ENCODE measurements at places on chromosomes 3 and 15.

GRCh38 chr15:61651267-61651666 is 409.0 kb downstream of the VPS13C start:
- no peak for DNase-seq

DNA sequence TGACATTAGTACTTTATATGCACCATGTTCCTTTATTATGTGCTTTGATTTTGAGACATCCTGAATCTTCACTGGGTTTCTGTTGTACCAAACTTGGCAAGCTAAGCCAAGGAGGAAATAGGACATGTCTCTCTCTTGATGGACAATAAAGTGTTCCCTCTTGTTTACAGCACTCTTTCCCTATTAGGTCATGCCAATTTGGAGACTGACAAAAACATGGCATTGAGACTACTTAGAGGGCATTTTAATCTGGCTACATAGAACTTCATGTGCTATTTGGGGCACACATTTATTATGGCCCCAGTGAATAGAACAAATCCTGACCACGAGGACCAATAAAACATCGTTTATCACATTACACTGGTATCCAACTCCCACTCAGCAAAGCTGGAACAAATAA is 85.3 kb upstream of the TNFSF10 start:
- DNase-seq = peak; percentile 33

DNA sequence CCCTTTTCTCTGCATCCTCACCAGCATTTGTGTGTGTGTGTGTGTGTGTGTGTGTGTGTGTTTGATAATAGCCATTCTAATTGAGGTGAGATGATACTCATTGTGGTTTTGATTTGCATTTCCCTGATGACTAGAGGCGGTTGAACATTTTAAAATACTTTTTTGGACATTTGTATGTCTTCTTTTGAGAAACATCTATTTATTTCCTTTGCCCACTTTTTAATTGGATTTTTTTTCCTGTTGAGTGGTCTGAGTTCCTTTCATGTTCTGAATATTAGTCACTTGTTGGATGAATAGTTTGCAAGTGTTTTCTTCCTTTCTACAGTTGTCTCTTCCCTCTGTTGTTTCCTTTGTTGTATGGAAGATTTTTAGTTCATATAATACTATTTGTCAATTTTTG is 54.3 kb upstream of the THSD4 start:
- peak; percentile 25 for DNase-seq

GRCh38 chr15:64948916-64949315 is 37.2 kb downstream of the ANKDD1A start:
- no peak for DNase-seq

GRCh38 chr15:79981831-79982455 is 10.9 kb upstream of the BCL2A1 start:
- DNase-seq = no peak

DNA sequence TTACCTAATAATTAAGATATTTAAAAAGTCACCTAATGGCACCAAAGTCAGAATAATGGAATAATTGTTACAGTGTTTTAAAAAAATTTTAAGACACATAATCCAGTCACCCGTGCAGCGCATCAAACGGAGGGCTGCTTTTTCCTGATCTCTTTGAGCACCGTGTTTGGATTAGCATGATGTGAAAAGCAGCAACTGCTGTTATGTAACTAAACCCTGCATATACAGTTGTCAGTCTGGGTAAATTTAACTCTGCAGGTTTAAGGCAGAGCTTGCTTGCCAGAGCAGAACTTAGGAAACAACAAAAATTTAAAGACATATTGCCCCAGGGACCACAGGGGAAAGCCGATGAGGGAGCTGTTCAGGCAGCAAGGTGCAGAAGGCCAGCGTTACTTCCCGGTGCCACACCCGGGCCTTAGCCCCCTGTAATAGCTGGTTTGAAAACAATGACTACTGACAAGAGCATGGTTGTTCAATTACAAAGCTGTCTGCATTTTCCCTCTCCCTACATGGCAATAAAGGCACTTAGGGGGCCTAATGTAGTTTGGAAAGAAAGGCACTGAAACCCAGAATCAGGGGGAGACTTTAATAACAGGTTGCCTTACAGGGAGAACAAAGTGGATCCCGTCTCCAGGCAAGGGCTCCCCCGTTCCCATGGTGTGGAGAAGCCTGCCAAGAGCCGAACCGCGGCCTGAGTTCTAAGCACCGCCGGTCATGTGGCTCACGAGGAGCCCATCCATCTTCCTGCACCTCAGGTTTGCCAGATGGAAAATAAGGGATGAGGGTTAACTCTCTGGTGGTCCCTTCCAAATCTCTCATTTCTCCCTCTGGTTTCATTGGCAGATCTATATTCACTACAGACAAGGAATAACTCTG is 32.2 kb downstream of the RORA start:
- DNase-seq = no peak

GRCh38 chr15:71364117-71364584 is 248.9 kb downstream of the THSD4 start:
- DNase-seq = no peak

DNA sequence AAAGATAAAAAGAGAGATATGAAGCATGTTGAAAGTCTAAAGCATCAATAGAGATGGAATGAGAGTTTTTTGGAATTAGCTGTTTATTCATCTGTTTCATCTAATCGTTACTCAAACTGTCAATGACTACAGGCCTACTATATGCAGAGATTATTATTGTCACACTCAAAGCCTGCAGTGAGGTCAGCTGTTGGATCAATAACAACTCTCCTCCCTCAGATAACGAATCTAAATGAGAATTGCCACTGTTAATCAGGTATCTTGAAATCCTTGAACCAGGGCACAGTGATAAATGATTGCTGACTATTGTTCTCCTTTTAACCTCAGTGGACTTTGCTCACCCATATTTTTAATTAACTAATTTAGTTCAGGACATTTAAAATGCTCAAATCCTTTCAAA is 192.3 kb upstream of the SGO1 start:
- no peak for DNase-seq

GRCh38 chr3:45064512-45065372 is 38.6 kb downstream of the CLEC3B start:
- peak; percentile 73 for DNase-seq

DNA sequence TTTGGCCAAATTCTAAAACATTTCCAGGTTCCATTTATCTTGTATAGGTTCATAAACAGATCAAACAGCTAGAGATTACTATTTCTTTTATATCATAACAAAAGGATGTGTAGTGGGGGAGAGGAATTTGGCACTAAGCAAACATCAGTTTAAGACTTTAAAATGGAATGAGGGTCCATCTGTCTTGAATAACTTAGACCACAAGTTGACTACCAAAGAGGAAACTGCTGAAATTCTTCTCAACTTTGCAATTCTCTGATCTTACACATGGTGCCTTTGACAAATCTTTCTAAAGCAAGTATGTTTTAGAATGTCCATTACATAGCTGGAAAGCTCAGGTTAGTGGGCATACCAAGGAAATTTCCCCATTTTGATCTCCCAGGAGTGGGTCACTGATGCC is 140.5 kb upstream of the ADAMTS9 start:
- DNase-seq = no peak

- peak; percentile 35 for DNase-seq
These were observed 38.5 kb upstream of the CTDSPL start for GRCh38 chr3:37823189-37823588.

DNA sequence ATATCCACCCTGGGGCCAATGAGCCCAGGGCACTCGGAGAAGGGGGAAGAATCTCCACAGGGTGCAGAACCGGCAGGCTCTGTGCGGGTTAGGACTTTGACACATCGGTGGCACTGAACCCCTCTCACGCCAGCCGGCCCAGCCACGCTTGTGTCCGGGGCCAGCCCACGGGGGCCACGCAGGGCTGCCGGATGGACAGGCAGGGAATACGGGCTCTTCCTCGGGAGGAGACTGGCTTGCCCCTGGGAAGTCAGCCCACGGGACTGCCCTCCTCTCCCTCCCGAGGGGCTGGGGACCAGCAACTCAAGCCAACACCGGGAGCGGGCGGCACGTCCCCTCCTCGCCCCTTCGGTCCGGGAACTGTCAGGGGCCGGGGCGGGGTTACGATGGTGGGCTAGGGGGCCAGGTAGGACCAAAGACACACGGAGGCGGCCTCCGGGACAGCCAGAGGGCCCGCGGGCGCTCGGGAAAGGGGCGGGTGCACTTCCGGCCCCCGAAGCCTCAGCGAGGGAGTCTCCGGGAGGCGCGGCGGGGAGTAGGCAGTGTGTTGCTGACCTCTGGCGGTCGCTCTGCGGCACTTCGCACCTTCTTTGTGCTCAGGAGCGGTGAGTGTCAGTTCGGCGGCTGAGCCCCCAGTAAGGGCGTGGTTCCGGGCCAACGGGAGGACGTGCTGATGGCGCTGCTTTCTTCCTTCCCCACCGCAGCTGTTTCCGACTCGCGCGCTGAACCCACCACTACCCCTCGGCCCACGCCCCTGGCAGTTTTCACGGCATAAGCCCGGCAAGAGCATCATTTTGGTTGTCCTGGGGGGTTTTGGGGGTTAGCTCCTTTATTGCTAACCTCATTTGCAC is 5.1 kb upstream of the CYP8B1 start:
- peak; percentile 59 for DNase-seq

- peak; percentile 33 for DNase-seq
These were observed 401 bp downstream of the ZSCAN29 start for GRCh38 chr15:43370310-43370974.

DNA sequence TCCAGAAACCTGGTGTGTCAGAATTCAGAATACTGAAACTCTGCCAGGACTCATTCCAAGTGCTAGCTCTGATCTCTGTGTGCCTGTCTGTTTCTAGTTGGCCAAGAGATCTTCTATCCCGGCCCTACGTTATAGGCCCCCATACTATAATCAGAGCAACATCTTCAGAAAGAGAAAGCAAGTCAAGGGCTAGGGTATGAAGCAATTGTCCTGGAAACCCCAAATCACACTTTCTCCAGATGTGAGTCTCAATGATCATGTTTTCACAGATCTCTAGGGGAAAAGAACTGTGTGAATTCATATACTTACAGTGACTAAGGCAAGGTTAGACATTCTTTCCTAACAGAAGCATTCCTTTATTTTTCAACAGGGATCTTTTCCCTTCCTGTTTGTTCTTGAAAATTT is 309.7 kb downstream of the SLC9A9 start:
- peak; percentile 68 for DNase-seq

GRCh38 chr15:70964058-70964457 is 71.4 kb downstream of the LRRC49 start:
- DNase-seq = peak; percentile 7

GRCh38 chr3:39126532-39127071 is 19.1 kb downstream of the TTC21A start:
- peak; percentile 72 for DNase-seq

- peak; percentile 38 for DNase-seq
These were observed 358.4 kb downstream of the FOXP1 start for GRCh38 chr3:71225002-71225684.

DNA sequence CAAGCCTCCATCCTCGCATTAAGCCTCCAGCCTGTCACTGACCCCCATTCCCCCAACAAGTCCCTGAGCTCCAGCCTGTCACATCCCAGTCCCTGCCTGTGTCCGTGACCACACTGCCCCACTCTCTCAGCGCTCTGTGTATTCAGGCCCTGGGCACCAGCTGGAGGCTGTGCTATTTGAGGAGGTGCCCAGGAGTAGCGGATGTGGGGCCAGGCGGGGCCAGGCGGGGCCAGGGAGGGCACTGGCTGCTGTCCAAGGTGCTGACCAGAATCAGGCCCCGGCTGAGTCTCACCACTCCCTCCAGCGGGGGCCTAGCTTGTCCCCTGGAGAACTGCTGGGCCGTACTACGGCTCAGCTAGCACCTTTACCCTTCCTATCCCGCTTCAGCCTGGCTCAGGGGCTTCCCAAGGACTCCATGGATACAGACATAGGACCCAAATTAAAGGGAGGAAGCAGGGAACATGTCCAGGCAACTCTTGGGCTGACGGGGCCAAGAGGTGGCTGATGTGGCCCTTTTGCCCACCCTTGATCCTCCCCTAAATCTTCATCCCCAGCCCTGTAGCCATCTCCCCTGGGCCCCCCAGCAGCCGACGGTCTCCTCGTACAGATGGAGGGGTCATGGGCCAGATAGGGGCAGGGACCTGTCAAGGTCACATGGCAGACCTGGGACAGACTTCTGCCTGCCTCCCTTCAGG is 1.1 kb downstream of the HHATL start:
- DNase-seq = peak; percentile 21

GRCh38 chr3:194203482-194204041 is 67.6 kb downstream of the HES1 start:
- DNase-seq = no peak

DNA sequence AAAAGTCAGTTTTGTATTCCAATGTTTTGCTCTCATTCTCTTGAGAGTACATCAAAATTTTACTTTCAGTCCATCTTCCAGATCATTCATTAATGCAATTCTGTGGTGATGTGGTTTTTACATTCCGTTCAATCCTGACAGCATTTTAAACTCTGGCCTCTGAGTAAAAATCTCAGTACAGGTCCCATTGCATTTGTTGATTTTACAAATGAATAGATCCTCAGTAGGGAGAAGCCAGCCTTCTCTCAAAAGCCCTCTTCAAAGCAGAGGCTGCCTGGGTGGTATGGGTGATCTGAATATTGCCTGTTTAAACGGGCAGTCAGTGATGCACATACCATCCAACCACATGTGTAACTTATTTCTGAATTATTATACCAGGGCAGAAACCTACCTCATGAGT is 72.5 kb upstream of the TSC22D2 start:
- peak; percentile 53 for DNase-seq

DNA sequence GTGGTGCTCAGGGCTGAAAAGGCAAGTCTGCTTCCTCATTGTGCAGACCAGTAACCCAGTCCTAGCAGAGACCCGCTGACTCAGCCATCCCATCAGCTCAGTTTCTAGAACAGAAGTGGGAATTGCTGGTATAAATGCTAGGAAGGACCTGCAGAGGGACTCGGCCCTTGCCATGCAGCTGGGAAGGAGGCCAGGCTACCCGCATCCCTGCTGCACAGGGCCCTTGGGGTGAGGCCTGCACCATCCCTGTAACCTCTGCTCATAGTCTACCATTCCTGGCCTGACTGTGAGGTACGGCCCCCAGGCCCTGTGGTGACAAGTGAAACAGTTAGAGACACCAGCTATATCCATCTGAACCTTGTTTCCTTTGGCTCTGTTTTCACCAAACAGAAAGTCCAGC is 23.5 kb downstream of the RAB6B start:
- no peak for DNase-seq

- DNase-seq = peak; percentile 96
These were observed 72.8 kb downstream of the GALK2 start for GRCh38 chr15:49242820-49243219.

DNA sequence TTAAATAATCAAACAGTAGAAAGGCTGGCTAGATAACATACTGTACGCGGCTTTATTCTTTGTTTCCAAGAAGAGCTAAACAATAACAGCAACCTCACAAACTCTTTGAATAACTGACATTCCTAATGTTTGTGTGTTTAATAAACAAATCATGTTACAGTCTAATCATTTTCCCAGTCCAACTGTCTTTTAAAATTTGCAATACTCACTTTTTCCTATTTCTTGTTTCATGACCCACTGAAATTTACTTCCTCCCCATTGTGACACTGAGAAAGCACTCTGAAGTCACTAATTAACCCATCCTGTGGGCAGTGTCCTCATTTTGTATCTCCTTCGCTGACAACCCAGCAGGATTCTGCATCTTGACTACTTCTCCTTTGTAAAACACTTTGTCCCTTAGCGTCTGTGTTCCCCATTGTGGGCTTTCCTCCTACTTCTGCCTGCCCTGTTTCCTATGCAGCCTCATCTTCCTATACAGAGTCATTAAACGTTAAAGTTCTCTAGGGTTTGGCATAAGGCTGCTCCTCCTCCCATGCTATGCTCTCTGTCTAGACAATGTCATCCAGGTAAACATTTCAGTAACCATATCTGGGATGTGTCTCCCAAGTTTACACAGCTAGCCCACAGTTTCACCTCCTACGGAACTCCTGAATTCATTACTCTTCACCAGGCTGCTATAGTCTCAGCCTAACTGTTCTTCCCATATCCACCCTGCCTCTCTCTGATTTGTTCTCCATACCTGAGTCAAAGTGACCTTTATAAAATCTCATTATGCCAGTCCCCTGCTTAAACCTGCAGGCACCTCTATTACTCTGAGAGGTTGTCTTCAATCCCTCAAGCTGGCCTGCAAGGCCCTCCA is 148.9 kb downstream of the GREM1 start:
- DNase-seq = peak; percentile 15

All from amniotic epithelial cell (primary cell).